Posterior vena cava (tissue), 2 donors: ENCODE measurements at places on chromosomes 3 and 15.

GRCh38 chr15:69809421-69809820 lies 288.3 kb downstream of the TLE3 start:
- DNase-seq = no peak

DNA sequence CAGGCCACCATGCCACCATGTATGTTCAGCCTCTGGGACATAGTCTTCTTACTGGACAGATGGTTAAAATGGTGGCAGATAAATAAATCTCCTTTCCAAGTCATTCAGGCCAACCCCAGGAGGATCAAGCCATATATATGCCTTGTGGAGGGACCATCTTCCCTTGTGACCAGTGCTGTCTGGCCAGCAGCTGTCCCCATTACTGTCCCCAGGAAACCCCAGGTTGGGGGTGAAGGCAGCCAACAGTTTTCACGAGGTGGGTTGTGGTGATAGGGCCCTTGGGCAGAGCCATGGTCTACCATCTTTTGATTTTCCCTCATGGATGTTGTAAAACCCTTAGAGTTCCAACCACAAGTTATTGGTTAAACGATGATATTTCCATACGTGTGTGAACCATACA lies 48.7 kb upstream of the PCSK6 start:
- DNase-seq = no peak

GRCh38 chr3:124597273-124597672 lies 133.0 kb upstream of the UMPS start:
- DNase-seq = no peak

DNA sequence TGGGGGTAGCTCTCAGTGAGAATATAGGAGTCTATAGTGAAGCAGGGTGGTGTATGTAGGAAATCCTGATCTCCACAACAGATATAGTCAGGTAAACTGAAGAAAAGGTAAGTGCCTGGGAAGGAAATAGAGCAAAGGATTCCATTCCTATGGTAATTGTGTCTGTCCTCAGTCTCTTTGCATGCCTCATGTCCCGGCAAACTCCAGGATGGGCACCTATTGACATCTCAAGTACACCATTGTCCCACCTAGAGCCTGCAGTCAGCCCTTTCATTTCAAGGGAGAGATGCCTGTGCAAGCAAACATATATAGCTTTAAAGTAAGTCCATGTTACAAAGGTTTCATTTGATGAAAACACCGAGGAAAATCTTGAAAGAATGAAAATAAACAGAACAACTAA lies 257.7 kb upstream of the AZI2 start:
- DNase-seq = no peak
